ENCODE measurements at places on chromosomes 16 and 17.

- no peak for DNase-seq
Observed at GRCh38 chr17:72176951-72177660, 56.3 kb downstream of the SOX9 start.

- no peak for DNase-seq
Observed at GRCh38 chr16:22322021-22322471, 24.8 kb downstream of the POLR3E start.

- DNase-seq, result no peak
Observed at GRCh38 chr17:76451506-76451905, 1.4 kb downstream of the UBE2O start.

DNA sequence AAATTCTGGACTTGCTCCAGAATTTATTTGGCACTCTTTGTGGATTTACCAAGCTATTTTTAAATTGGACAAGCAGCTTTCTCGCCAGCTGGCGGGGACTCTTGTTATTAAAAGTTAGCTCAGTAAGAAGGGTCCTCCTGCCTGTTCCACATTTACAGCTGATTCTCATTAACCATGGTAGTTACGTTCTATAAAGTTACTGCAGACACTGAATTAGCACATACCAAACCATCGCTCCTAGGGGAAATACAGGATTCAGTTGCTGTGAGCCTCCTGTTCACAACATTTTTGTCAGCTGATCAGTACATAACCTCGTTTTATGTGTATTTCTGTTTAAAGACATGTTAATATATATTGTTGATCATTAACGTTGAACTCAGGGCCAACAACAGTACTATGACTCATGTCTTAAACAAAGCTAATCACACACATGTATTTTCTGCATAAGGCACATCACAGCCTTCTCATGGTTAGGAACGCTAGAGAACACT, 4.2 kb downstream of the LDAF1 start:
- DNase-seq, result no peak

DNA sequence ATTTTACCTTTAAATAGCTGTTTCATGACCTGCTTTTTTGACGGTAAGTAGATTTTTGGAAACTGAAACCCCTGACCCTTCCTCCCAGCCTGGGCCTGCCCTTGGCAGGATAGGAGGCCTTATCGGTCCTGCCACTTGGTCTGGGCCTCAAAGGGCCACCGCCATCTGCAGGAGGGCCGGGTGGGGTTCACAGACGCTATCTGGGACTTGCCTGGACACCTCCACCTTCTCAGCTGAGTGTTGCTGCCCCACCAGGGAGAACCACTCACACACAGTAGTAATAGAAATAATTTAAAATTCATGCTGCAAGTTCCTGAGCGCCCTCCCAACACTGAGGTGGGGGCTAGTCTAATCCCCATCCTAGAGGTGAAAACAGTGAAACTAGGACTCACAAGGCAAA, 4.6 kb upstream of the NPRL3 start:
- DNase-seq, result no peak

DNA sequence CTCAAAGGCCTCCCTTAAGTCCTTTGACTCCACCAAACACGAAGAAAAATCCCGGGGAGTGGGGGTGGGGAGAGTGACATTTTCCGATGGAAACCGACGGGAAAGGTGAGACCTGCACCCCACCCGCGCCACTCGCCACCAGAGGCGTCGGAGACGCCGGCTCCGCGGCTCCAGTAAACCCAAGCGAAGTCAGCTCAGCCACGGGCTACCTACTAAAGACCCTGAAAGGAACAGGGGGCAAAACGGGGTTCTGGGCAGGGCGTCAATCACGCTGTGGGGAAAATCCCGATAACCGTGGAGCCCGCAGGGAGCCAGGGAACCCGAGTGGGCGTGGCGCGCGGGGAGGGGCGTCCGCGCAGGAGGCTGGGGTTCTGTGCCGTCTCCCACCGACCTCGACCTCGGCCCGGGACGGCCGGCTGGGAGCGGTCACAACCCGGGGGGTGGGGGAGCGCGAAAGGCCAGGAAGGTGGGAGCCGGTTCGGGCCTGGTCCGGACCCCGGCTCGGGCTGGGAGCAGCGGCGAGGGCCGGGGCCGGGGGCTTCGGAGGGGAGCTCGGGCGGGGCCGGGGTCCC, 565 bp downstream of the WDR45B start:
- peak; percentile 30 for DNase-seq

- no peak for DNase-seq
Observed at GRCh38 chr17:50882851-50883250, 16.7 kb upstream of the TOB1 start.

DNA sequence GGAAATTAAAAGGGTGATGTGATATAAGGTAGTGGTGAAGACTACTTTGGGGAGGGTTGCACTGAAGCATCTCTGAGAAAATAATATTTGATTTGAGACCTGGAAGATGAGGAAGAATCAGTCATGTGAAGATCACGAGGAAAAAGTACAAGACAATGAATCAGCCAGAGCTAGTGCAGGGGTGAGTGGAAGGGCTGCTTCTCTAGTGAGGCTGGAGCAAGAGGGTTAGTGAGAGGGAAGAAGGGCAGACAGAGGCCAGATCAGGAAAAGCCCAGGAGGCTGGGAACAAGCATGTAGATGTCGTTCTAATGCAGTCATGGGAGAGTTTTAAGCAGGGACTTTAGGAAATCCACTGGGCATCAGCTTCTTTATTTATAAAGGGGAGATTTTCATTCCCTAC, 504.2 kb upstream of the SALL1 start:
- DNase-seq, result no peak

DNA sequence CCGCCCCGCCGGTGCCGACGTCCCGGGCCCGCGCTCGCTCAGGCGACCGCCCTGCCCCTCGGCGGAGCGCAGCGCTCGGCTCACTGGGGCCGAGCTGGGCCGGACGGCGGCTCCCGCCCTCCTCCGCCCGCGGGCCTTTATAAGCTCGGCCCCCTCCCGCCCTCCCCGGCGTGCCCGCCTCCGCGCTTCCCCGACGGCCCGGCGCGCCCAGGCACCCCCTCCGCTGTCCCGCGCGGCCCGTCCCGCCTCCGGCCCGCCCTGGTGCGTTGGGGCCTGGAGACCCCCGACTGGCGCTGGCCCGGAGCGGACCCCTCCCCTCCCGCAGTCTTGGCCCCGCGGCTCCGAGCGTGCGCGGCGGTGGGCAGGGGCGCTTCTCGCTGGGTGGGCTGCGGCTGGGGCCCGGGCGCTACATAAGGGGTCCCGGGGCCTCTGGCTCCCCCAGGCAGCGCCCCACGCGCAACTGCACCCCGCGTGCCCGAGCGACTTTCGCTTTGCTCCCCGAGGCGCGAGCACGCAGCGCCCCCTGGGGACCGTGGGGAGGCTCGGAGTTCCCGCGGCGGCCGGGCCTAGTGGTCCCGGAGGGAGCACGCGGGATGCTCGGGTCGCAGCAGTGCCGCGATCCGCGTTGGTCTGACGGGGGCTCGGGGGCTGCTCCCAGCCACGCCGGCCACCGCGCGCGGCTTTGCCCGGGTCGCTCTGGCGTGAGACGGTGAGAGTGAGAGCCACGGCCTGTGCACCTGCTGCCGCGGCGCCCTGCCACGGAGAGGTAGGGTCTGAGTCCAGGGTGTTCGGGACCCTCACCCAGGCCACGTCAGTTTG, at the start of gene PIEZO1:
PIEZO1 (minus strand) TSS at position 115 of the 819 bp plus-strand sequence. CDS start 256 bp downstream, outside the sequence.
- DNase-seq, result peak; percentile 64

- DNase-seq, result no peak
Observed at GRCh38 chr17:30218799-30219198, 16.7 kb downstream of the SLC6A4 start.

DNA sequence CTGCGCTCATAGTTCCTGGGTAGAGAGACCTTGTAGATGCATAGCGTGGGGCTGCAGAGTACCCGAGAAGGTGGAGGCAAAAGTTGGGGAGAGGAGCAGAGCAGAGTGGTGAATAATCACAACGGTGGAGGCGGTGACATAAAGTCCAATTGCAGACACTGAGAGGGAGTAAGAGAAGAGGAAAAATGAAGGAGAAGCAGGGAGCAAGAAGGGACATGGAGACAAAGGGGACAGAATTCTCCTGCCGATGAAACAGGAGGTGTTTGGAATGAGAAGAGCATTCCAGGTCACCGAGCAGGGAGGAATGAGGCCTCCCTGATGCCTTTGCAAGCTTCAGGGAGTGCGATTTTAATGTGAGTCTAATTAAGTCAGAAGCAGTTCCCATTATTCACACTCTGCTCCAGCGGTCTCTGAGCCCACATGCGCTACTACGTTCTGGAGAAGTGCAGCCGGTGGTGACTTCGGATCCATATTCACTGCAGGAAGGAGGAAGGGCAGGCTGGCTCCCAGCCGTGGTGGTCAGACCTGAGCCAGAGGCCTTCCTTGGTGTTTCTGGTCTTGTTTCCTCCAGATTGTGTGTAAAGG, 108.0 kb upstream of the DNAH9 start:
- DNase-seq, result no peak

GRCh38 chr17:80003969-80004368, 31.7 kb downstream of the TBC1D16 start:
- no peak for DNase-seq

- DNase-seq, result no peak
Observed at GRCh38 chr16:62475573-62475972, 439.3 kb upstream of the CDH8 start.

DNA sequence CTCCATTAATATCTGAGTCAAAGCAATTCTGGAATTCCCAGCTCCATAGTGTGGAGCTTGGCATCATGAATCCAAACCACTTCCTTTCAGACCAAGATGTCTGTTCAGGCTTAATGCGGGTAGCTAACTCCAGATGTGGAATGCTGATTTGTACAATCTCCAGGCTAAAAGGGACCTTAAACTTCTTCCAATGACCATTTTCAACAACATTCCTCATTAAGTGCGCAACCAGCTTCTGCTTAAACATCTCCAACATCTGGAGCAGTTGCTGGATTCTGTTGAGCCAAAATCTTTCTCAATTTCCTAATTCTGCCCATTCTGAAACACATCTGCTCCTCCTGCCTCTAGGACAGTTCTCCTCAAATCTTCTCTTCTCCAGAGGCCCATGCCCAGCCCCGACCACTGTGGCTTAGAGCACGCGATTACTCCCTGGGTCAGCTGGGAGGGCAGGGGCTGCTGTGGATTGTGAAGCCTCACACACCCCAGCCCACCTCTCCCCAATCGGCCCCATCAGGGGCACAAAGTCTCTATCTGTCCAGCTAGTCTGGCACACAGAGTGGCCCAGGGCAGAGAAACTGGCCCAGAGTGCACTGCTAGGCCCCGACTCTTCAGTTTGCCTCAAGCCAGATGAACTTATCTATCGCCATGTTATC, 36.2 kb downstream of the ASPA start:
- no peak for DNase-seq

DNA sequence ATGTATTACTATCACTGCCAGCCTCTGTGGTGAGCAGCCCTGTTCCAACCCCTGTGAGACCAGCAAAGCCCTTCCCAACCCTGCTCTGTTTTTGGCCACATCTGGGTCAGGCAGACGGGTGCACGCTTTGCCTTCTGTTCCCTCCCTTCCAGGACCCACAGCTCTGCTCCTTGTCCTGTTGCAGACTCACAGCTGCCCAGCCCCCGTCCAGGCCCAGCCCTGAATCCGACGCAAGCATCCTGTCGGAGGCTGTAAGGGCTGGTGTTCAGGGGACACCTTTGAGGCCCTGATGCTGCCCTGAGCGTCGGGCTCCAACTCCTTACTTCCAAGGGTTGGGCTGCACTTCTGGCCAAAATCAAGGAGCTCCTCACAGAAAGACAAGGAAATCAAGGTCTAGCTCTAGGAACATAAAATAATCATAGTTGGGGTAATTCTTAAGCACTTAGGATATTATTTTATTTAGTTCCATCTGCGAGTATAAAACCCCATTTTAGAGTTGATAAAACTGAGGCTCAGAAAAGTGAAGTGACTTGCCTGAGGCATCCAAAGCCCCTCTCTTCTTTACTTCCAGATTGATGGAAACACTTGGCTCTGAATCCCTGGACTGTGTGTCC, 14.3 kb upstream of the SRCIN1 start:
- no peak for DNase-seq

GRCh38 chr17:75487351-75488070, 27.8 kb downstream of the CASKIN2 start:
- peak; percentile 28 for DNase-seq

DNA sequence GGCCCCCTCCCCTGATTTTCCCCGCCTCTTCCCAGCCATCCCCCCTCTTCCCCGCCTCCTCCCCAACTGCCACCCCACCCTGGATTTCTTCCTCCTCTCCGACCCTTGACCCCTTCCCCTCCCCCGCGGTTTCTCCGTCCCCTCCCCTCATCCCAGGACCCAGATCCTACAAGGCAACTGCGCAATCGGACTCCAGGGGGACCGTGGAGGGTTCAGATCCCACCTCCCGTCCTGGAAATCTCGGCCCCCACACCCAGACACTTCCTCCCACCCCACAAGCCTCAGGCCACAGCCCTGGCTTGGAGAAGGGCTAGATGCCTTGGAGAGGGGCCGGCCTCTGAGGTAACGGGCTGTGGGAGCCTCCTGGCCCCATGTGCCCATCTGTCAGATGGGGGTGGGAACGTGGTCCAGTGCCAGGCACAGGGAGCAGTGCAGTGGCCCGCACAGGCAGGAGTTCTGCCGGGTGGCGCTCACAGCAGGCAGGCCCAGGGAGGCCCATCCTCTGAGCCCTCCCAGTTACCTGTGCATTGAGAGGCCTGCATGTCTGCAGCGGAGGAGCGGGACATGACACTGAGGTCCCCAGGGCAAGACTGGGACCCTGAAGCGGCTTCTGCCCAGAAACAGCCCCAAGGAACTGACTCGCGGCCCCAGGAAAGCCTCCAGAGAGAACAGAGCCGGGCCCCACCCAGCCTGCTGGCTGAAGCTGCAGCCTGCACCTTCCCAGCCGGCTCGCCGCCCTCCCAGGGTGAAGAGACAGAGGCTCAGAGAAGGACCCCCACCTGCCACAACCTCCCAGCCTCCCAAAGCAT, 16.7 kb downstream of the ZNF423 start:
- DNase-seq, result no peak

DNA sequence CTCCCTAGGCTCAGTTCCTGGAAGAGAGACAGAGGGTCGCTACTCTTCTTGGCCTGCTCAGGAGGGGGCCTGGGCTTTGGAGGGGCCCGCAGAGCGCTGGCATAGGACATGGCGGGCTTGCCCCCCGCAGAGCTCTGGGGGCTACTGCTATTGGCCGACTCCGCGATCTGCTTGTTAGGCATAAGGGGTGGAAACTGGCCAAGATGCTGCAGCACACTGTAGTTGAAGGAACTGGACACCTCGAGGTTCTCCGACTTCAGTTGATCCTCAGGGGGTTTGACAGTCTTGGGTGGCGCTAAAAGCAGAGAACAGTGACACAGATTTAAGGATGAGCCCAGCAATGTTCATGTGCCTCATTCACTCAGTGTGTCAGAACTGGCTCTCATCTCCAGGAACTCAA, 33.9 kb downstream of the CACNG1 start:
- no peak for DNase-seq

GRCh38 chr17:57604771-57605674, 140.1 kb downstream of the CCDC182 start:
- DNase-seq, result no peak

Data from stimulated activated CD8-positive, alpha-beta memory T cell treated with anti-CD3 and anti-CD28 coated beads, Interleukin-2, amount 100 ng/mL, for 1 hour (primary cell).